ENCODE measurements at places on chromosomes 6 and 20.

GRCh38 chr6:130322673-130323268 lies 43.0 kb upstream of the TMEM200A start:
- DNase-seq = peak; percentile 67

DNA sequence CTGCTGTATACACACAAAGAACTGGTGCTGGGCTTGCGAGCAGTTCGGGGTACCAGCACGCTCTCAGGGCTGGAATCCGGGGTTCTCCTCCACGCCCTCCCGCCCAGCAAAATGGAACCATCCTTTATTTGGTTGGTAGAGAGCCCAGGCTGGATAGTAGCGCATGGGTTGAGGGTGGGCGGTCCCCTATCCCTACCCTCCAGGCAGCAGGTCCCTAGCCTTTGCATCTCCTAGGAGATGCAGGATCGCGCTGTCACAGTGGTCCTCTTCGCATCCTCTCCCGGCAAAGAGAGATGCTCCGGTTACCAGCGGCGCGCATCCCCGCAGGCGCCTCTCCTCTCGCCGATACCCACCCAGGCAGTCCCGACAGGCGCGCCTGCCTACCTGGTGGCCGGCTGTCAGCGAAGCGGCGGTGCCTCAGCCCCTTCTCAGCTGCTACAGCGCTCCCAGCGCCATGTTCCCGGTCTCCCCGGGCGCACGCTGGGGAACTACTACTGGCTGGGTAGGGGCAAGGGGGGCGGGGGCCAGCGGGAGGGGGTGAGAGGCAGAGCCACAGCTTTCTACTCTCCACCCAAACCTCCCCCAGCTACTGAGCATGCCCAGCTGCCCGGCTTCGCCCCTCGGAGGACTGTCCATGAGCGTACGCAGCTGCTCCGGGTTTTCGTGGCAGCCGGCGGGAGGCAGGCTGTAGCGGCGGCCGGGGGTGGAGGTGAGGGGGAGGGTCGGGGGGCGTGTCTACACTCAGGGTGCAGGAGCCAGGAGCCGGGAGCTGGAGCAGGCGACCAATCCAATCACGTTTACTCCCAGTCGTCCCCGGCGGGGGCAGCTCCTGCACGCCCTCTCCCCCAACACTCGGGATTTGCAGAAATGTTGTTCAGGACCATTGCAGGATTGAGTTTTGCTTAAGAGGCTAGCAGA lies at the start of gene PAK5:
TSS of gene PAK5 (minus strand) at position 699 of the 918 bp plus-strand sequence. CDS start 194,748 bp downstream, outside the sequence.
- no peak for DNase-seq

GRCh38 chr6:54717849-54718455 lies 128.6 kb upstream of the FAM83B start:
- peak; percentile 43 for DNase-seq

- DNase-seq = no peak
Observed at GRCh38 chr6:54992789-54993188, 146.2 kb downstream of the FAM83B start.

DNA sequence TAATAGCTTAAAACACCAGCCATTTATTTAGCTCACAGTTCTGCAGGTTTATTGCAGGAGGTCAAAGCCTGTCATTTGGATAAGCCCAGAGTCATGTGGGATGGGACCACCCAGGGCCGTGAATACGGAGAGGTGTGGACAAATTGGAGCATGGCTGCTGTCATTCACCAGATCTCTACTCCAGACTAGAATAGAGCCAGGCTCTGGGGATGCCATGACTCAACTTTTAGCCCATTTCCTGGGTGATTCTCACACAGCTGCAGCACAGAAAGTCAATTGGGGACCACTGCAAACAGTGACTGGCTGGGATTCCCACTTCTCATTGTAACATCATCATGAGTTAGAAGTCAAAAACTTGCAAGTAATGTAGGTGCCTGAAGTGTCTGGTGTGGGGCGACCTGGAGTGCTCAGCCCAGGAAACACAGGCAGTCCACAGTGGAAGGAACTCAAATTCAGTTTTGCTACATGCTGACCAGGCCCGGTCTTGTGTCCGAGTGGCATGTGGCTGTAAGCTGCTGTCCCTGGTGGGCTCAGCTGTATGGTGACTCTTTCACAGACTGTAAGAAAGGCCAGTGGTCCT lies 174.3 kb downstream of the SCP2D1 start:
- no peak for DNase-seq

DNA sequence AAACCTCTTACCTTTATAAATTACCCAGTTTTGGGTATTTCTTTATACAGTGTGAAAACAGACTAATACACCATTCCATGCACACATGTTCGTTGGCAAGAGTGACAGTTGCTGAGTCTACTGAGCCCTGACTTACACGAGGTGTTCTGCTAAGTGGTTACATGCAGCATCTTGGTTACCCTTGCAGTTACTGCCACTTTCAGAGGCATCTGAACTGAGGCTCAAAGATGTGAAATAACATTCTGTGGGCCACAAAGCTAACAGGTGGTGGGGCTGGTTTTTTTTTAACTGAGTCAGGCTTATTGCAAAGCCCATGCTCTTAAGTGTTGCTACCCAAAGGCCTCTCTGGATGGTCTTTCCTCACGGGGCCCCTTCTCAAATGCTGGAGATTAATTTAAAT lies 54.4 kb upstream of the GTSF1L start:
- DNase-seq = no peak

GRCh38 chr6:23456396-23456795 lies 669.6 kb upstream of the NRSN1 start:
- no peak for DNase-seq

Measured in B cell (primary cell).